ENCODE measurements at places on chromosomes 6 and 20.

DNA sequence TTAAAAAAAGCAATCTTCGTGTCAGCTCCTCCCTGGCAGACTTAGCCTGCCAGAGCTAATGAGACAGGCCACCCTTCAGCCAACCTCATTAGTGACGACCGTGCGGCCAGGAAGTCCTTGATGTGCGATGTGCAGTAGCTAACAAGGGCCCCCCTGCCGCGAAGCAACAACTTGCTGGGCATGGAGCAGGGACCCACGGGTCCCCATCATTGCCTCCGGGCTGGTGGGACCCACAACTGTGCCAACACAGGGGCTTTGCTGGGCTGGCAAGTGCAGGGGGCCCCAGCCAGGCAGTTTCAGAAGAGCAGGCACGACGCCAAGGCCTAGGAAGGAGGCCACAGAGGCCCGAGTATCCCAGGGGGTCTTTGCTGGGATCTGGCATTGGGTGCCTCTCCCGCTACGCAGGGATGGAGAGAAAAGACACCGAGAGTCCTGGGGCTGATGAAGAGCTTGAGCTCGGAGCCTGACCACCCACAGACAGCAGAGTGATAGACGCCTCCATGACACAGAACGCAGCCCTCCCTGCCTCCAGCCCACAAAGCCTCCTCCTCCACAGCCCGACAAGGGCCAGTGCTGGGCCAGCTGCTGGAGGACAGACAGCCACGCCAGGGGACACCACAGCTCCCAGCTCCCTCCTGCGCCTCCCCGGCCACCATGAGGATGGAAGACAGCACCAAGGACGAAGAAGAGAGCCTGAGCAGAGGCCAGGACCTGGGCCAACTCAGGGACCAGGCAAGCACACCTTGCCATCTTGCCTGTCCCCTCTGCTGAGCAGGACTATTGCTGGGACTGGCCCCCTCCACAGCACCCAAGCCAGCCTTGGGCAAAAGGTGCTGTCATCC is 96.6 kb downstream of the YTHDF1 start:
- no peak for DNase-seq

- DNase-seq: no peak
These were observed 58.2 kb downstream of the KIF16B start for GRCh38 chr20:16515046-16515445.

DNA sequence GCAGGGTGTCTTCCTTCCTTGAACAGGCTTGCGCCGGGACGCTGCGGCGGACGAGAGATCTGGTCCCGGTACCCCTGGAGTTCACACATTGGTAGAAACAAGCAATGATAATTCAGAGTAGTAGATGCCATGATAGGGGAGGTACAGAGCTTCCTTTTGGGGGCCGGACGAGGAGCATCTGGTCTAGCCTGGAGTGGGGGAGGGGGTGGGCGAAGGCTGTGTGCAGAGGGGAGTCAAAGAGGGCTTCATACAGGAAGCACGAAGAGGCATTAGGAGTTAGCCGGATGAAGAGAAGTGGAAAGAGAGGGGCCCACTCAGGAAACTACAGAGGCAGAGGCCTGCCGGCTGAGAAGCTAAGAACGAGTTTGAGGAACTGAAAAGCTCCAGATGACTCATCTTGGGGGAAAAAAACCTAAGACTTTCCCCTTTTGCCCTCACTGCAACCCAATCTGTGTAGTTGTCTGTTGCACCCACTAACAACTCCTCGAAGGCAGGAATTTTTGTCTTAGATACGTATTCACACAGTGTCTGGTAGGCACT is 611 bp downstream of the CNPY3 start:
- DNase-seq: peak; percentile 38

DNA sequence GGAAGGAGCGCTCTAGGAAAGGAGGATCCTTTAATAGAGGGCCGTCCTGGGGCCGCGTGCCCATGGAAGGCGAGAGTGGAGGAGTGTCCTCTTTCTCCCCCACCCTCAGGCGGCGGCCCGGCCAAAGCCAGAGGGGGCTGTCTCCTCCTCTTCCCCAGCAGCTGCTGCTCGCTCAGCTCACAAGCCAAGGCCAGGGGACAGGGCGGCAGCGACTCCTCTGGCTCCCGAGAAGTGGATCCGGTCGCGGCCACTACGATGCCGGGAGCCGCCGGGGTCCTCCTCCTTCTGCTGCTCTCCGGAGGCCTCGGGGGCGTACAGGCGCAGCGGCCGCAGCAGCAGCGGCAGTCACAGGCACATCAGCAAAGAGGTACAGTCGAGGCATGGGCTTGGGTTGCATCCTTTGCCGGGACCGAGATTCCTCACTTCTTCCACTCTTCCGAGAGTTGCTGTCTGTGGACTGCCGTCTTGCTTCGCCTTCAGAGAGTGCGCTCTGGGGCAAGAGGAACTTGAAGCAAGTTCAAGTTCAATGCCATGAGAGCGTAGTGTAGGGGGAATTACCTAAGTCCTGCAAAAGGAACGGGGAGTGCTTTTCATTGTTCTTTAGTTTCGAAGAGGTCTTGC is at the start of gene LAMA2:
LAMA2 (plus strand) TSS at position 148 of the 621 bp plus-strand sequence; CDS start at position 256, 108 bp downstream.
- DNase-seq: no peak

GRCh38 chr6:9233686-9234085 is 798.3 kb upstream of the SLC35B3 start:
- no peak for DNase-seq

- DNase-seq: no peak
These were observed 347.7 kb downstream of the BCKDHB start for GRCh38 chr6:80454197-80454596.

DNA sequence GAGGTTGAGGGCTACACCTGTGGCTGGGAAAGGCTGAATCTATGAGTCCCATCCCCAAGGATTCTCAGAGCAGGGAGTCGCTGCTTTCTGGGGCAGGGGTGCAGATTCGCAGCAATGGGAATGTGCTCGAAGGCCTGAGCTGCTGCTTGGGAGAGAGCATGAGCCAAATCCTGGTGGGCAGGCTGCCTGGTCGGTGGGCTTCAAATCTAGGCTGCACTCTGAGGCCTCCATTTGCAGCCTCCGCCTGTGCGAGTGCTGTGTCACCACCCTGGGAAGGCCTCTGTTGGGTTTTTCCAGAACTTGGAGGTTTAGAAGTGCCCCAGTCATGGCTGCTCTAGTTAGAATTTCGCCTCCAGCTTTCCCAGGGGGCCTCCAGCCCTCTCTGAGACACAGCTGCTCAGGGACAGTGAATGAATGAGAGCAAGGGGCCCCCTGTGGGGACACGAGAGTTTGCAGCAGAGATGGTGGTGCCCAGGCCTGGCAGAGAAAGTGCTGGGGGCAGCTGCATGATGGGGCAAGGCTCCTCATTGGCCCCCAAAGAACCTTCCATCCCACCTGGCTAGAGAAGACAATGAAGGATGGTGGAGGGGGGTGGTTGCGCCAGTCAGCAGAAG is 31.1 kb upstream of the RNF24 start:
- no peak for DNase-seq

- DNase-seq: no peak
These were observed 50.8 kb upstream of the MYLIP start for GRCh38 chr6:16078064-16078463.

DNA sequence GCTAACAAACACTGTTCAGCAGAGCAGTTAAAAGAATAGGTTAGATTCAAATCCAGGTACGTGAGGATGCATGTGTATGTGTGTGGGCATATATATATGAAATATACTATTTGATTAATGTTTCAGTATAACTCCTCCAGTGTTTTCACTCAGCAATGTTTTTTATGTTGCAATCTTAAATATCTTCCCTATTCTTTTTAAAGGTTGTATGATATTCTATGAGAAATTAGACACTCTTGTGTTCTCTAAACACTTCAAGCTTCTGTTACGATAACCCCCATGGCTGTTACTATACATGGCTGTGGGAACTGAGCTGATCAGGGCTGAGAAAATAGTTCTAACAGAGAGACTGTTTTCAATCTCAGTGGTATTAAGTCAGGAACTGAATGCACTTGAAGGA is 421.0 kb downstream of the CBLN4 start:
- DNase-seq: no peak

- DNase-seq: no peak
These were observed 15.9 kb downstream of the PNPLA1 start for GRCh38 chr6:36285797-36286196.

DNA sequence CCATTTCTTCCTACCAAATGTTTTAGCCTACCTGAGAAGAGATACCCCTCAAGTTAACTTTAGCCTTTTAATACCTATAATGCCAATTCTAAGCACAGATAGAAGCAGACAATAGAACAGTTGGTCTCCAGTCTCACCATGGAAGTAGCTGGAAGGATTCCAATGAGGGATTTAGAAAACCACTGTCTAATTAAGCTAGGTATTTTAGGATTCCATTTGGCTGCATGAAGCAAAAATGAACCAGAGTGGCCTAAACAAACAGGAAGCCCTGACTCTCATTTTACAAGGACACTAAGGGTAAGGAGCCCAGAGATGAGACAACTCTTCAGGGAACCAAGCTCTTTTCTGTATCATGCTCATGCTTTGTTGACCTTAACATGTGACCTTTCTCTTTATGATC is 199.2 kb downstream of the ALDH8A1 start:
- no peak for DNase-seq

DNA sequence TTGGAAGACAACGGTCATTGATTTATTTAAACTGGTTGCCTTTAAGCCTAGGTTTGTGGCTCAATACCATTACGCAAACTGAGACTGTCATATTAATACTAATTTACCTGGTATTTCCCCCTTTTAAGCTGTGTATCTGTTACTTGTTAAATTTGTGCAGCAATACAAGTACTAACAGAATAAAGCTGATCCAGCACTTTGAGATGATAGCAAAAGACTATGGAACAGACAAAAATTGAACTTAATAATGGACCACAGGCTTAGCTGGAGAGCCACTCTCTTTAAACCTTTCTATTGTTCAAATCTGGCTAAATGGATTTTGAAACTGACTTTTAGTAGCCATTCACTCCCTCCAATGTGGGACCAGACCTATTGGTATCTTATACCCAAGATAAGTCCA is 6.2 kb upstream of the CENPW start:
- DNase-seq: no peak

GRCh38 chr20:40591119-40591518 is 97.9 kb downstream of the MAFB start:
- DNase-seq: no peak
